ENCODE measurements at places on chromosomes 1 and 21.

- DNase-seq, result no peak
These were observed 7.3 kb downstream of the GMEB1 start for GRCh38 chr1:28675924-28676257.

- no peak for DNase-seq
These were observed 82.8 kb downstream of the WDR4 start for GRCh38 chr21:42796327-42797062.

DNA sequence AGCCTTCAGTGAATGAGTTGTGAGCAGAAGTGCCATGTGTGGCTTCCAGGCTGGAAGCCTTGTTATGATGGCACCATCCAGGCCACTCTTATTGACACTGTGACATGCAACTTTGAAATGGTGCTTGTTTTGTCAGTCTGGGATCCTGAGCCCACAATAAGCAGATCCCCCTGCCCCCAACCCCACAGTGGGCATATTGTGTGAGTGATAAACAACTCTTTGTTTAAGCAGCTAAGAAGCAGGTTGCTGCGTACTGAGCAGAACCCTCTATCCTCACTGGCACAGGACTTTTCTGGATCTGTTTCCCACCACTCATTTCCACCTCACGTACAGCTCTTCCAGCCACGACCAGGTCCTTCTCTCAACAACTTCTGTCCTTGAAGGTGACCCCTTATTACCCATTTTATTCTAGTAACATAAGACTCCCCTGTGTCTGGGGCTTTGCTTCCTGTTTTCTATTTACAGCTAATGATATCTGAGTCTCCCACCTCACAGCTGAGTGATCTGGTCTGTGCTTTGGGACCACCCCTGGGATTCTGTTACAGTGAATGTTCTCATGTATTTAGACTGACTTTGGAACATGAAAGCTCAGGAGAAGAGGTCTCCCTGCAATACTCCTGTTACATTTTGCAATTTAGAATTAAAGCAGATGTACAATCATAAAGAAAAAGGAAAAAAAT lies 375.5 kb downstream of the PCP4 start:
- no peak for DNase-seq

GRCh38 chr1:244963231-244963826 lies 99.0 kb upstream of the HNRNPU start:
- DNase-seq, result no peak

DNA sequence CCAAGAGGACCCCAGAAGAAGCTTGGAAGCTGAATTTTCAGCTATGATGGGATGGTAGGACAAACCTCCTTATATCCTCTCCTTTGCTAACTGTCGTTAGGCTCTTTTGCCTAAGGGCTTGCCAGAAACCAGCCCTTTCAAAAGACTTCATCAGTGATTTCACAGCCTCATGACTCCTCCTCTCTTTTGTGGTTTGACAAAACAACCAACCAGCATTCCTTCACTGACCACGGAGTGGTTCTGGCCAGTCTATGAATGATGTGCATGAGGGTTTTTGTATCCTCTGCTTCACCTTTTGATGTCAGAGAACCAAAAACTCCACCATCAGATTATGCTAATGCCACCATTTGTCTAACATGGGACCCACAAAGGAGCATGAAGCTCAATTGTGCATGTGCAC lies 116.9 kb upstream of the COA6 start:
- DNase-seq, result peak; percentile 21

DNA sequence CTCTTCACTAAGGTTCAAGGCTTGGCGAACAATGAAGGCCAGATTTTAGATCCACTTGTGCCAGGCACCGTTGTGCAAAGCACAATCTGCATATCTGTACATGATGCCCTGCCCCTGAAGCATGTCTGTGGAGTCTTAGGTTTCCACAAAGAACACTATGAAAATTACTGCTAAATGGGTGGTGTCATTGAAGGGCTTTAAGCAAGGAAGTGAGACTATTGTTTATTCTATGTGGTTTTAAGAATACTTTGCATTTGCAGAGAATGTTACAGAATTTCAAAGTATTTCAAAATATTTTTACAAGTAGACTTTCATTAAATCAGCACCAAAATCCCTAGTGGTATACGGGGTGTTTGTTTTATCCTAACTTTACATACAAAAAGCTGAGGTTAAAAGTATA lies 8.8 kb downstream of the TSEN15 start:
- no peak for DNase-seq

- DNase-seq, result no peak
These were observed 106.9 kb downstream of the LTN1 start for GRCh38 chr21:28885853-28886177.

DNA sequence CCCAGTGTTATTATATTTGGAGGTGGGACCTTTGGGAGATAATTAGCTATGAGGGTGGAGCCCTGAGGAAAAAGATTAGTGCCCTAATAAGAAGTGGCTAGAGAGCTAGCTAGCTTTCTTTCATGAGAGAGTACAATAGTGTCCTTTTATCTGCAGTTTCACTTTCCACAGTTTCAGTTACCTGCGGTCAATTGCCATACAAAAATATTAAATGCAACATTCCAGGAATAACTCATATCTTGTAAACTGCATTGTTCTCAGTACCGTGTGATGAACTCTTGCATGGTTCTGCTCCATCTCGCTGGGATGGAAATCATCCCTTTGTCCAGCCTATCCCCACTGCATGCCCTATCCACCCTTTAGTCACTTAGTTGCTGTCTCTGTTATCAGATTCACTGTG lies 201.6 kb downstream of the RWDD3 start:
- no peak for DNase-seq

GRCh38 chr1:197572169-197572568 lies 203.1 kb downstream of the DENND1B start:
- DNase-seq, result no peak

- no peak for DNase-seq
These were observed 15.9 kb downstream of the DAB1 start for GRCh38 chr1:57407928-57408327.

GRCh38 chr21:36540700-36541099 lies 60.8 kb upstream of the CLDN14 start:
- DNase-seq, result no peak

All from Caki2 (cell line).